ENCODE measurements at places on chromosomes 2 and 18.
A peak's percentile ranks its signal among the peaks of the same experiment; 100 is the strongest.

GRCh38 chr2:230330725-230331124 lies 3.7 kb downstream of the SP140L start:
- no peak for DNase-seq

DNA sequence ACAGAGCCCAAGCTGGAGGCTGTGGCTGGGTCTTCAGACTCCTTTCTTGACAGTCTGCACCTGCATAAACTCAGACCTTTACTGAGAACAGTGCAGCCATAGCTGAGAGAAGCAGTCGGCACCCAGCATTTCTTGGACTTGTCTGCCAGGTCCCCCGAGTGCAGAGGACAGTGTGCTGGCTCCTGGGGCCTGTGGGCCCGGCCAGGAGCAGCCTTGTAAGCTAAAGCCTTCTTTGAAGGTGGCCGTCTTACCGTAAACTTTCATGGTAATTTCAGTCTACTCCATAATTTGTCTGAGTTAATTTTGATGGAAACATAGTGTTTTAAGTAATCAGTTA lies 70.9 kb downstream of the LRRFIP1 start:
- DNase-seq = no peak

DNA sequence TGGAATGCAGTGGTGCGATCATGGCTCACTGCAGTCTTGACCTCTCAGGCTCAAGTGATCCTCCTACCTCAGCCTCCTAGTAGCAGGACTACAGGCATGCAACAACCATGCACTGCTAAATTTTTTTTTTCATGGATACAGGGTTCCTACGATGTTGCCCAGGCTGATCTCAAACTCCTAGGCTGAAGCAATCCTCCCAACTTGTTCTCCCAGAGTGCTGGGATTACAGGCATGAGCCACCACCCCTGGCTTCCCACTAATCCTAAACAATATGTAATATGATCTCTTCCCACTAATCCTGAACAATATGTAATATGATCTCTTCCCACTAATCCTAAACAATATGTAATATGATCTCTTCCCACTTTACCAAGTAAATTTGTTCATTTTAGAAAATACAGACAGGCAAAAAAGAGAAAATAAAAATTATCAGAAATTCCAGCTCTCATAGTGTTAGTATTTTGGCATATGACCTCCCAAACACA lies 33.7 kb upstream of the C18orf32 start:
- DNase-seq = no peak

- no peak for DNase-seq
Observed at GRCh38 chr2:30417253-30417652, 29.8 kb upstream of the LCLAT1 start.

DNA sequence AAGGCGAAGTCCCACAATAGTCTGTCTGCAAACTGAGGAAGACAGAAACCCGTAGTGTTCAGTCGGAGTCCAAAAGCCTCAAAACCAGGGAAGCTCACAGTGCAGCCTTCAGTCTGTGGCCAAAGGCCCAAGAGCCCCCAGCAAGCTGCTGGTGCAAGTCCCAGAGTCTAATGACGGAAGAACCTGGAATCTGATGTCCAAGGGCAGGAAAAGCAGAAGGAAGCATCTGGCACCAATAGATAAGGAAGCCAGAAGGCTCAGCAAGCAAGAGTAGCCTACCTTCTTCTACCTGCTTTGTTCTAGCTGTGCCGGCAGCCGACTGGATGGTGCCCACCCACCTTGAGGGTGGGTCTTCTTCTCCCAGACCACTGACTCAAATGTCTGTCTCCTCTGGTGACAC lies 21.8 kb downstream of the CFAP210 start:
- DNase-seq = no peak

- peak; percentile 40 for DNase-seq
Observed at GRCh38 chr2:67322353-67323001, 74.7 kb upstream of the ETAA1 start.

DNA sequence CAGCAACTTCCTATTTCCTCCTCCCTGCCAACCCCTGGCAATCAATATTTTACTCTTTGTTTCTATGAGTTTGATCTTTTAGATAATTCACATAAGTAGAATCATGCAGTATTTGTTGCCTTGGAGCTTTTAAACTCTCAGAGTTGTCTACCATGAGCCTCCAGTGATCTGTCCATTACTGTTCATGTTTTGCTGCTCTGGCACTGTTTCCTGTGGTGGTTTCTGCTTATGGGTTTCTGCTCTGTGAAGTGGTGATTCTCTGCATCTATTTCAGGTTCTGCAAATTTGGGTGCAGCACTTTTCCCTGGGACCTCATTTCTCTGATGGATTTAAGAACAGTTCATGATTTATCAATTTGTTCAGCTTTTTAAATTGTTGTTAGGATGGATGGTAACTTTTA lies 908.1 kb upstream of the FANCL start:
- no peak for DNase-seq

DNA sequence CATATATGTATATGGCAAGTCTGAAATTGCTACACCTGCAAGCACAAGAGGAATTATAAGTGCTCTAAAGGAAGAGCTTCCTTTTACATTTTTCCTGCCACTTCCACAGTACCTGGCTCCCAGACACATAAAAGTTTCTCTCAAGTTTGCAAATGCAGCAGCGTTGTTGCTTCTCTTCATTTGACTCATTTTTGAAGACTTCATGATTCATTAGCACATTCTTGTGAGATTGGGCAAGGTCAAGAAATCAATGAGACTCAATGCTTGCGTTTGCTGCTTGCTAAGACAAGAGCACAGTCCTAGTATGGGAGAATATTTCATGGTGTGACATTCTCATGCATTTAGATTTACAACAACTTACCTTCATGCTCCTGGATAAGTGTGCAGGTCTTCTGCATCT lies 42.6 kb upstream of the PDCL3 start:
- DNase-seq = no peak
